AG04449 (cell line): ENCODE measurements at places on chromosomes 7 and 10.

DNA sequence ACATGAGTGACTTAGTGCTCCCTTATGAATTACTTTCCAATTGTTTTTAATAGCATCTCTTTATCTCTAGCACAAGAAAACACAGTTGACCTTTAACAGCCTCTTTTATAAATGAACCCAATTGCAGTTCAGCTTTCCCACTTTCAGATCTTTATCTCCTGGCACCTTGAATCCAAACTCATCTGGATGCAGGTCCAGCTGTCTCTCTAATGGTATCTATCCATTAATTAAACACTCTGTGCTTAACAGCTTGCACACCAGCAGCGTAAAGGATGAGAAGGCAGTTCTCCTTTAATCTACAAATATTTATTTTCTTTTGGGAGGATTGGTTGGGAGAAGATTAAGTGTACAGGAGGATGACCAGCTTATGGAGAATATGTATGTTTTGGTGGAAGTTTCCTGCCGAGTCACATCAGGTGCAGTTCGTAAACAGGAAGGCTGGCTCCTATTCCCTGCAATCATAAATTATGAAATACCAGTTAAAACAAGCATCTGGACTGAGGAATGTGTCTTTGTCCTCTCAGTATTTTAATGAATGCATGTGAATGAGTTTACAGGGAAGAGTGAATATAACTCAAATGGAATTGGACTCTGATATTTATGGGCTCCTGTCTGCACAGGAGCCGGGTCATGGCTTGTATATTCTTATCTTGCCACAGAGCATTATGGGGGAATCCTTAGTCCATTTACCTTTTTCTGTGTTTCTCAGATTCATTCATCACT is 232.7 kb downstream of the PHF14 start:
- no peak for DNase-seq

- no peak for DNase-seq
Measured at GRCh38 chr10:88415533-88416130, 167.5 kb downstream of the RNLS start.

GRCh38 chr7:74008687-74009086 is 19.3 kb upstream of the ELN start:
- DNase-seq, result no peak

DNA sequence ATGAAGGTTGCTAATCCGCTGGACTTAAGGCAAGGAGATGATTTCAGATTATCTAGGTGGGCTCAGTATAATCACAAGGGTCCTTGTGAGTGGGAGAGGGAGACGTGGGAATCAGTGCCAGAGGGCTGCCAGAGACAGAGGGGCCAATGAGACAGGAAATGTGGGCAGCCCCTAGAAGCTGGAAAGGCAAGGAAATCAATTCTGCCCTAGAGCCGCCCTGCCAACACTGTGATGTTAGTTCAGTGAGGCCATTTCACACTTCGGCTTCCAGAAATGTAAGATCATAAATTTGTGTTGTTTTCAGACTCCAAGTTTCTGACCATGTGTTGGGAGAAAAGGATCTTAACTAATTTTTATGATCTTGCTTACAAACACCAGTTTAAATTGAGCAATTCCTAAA is 3.6 kb upstream of the GPNMB start:
- no peak for DNase-seq

GRCh38 chr10:122852261-122852660 is 6.6 kb upstream of the CUZD1 start:
- DNase-seq, result no peak

GRCh38 chr7:98902523-98902922 is 24.2 kb downstream of the TRRAP start:
- no peak for DNase-seq

- DNase-seq, result no peak
Measured at GRCh38 chr7:145216866-145217265, 381.0 kb upstream of the TPK1 start.

DNA sequence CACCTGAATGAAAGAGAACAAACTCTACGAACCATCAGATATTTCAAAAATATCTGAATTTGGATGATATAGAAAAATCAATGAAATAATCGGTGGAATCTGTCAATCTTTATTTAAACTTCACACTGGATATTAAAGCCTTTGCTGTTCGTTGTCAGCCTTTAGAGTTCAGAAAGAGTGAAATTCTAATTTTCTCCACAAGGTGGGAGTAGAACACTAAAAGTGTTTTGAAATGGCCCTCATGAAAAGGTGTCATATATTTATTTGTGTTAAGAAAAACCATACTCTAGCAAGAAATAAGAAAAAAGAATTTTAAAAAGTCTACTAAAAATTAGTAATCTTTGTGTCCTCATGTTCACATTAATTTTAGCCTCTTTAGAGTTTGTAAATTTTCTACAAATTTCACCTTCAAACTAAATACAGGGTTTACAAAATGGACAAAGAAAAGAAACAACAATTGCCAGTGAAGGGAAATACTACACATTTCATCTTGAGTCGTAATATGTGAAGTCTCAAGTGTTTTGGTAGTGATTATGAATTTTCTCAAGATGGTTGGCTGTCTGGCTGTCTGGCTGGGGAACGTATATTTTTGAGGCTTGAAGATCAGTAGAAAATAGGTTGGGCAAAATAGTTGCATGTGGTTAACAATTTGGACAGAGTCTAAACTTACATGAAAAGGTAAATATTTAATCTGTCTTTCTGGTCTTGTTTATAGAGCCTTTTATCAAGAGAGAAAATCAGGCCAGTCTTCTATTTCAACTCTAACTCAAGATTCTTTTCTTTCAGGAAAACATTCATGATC is 43.7 kb downstream of the DNAJB9 start:
- DNase-seq, result no peak
